Activated CD8-positive, alpha-beta memory T cell treated with anti-CD3 and anti-CD28 coated beads for 1 hour (primary cell): ENCODE measurements at places on chromosomes 5 and 9.

GRCh38 chr5:55897905-55898304, 46.7 kb downstream of the IL31RA start:
- DNase-seq = no peak

DNA sequence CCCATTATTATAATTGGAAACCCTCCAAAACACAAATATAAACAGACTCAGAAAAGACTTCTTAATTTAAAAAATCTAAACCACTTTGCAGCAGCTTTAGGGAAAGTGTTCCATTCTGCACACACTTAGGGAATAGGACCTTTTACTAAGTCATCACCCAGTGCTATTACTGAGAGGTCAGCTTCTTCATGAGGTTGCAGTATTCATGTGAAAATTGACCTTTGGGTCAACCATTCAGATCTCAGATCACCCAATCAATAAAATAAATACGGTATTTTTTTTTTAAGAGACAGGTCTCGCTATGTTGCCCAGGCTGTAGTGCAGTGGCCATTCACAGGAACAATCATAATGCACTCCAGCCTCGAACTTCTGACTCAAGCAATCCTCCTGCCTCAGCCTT, 21.8 kb downstream of the NR6A1 start:
- no peak for DNase-seq

GRCh38 chr5:80629281-80629680, 25.2 kb upstream of the MSH3 start:
- no peak for DNase-seq

GRCh38 chr5:14925326-14925725, 53.7 kb upstream of the ANKH start:
- DNase-seq = no peak

DNA sequence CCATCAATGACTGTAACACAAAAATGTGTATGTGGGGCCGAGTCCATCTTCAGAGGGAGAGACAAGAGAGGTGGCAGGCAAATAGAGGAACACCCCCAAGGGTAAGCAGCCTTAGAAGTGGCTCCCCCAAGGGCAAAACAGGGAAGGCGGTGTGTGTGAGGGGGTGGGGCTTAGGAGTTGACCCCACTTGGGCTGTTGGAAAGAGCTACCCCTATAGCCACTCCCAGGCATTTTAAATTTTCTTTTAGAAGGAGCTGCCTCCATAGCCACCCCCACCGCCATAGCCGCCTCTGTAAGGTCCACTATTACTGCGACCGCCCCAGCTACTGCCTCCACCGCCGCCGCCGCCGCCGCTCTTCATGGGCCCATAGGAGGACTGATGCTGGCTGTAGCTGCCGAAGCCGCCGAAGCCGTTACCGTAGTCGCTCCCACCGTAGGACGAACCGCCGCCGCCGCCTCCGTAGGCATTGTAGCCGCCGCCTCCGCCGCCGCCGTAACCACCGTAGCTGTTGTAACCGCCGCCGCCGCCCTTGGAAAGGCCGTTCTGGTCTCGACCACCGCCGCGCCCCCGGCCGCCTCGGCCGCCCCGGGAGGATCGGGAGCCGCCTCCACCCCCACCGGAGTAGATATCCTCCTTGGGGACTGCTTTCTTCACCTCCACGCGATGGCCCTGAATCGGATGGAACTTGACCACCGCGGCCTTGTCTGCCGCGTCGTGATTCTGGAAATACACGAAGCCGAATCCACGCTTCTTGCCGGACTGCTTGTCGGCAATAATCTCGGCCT, 1.1 kb downstream of the HNRNPA0 start:
- DNase-seq = no peak

DNA sequence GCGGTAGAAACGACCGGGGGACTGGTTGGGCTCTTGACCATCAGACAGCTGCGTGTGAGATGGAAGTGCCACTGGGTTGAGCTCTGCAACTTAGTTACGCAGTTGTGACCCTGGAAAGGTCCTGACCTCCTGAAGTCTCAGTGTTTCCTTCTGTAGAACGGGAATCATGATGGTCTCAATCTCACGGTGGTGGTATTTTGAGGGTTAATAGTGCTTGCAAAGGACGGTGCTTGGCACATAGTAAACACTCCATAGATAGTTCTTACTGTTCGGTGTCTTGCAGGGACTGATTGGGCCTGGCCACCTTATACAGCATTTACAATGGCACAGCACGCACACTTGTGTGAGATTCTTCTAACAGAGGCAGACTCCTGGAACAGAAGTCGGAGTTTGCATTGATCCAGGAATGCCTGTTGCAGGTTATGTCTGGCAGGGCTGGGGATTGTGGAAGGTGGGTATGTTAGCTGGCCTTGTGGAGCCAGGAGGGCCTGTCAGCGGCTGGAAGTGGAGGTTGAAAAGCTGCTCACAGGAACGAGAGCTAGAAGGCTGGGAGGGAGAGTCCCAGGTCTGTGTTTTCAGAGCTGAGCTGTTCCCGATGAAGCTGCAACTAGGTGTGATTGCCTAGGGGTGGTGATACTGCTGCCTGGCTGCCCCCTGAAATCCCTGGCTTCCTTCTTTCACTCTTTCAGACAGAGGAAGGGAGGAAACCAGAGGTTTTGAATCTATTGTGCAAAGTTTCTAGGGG, 962 bp upstream of the TXN start:
- DNase-seq = no peak

DNA sequence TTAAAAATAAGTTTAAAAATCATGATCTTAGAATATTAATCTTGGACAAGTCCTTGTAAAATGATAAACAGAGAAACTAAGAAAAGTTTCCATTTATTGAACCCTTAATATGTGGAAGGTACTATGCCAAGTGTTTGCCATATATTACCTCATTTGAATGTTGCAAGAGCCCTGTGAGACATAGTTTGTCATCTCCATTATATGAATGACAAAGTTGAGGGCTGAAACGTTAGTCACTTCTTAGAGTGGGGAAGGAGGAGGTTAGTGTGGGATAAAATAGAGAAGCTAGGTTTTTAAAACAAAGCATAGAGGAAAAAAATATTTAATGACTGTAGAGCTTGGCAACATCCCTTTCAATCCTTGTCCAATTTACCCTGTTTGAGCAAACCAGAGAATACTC, 2.0 kb downstream of the TNC start:
- no peak for DNase-seq

DNA sequence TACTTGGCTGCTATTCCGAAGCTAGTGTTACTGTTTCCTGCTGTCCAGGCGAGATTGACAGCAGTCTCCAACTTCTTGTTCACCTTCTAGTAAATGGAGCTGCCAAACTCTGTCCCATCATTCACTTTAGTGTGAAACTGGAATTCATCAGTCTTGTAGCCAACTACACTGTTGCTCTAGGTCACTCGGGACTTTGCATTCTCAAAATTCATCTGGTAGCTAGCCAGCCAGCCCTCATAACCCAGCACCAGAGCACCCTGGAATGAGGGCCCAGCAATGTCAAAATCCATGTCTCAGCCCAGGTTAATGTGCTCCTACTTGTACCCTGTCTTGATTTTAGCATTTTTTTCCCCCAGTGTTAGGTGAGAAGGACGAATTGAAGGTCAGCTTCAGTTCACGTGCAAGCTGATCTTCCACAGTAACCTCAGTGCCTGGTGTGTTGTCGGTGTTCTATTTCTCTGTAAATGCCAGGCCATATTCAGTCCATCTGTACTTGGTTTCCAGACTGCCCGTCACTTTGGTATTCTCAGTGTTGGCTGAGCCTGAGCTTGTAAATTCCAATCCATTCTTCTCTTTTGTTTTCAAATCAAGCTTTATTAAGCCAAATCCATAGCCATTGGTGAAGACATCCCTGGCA, 28.9 kb downstream of the ZNF169 start:
- no peak for DNase-seq

DNA sequence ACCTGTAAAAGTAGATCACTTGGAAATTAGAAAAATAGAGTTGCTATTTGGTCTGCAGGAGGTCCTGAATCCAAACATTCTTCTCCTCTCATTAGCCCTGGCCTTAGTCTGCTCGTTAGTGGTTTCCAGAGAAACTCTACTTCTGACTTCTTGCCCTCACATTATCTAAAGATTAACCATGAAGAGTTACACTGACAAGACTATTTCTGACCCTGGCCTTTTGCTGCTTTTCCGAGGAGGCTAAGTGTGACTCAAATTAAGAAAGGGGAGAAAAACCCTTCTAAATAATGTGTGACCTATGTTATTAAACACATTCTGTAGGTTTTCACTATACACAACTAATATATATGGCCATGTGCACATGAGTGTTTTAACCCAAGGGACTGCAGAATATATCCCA, 302.4 kb downstream of the RAB3C start:
- no peak for DNase-seq

GRCh38 chr5:179308563-179309382, 36.5 kb downstream of the ADAMTS2 start:
- no peak for DNase-seq

DNA sequence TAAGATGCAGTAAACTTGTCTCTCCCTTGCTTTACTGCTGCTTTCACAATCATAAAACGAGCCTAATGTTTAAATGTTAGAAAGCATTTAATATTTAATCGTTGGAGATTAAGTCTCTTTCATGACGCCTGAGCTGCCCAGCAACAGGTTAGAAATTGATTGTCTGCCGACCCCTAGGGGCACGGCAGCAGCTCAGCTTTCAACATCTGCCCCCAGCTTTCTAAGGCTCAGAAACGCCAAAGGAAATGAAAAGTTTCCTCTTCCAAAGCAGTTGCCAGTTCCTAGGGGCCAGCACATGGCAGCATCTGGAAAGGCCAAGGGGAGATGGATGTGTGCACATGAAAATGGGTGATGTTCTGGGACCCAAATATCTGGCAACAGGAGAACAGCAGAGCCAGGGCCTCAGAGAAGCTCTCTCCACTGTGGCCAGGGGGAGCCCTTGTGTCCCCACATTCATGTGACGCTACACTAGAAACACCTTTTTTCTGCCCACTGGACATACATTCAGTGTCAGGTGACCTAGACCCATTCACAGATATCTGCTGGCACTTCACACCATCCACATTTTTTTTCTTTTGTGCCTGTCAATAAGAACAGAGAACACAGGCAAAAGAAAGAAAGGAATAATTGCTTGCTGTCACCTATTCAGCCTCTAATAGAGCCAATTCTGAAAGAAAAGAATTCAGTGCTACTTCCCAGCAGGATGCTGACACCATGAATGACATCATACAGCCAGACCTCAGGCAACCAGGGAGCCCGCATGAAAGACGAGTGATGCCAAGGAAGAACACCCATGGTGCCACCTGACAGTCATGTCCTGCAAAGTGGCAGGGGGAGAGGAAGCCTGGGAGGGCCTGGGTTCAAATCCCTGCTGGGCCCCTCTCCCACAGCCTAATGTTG, 205.0 kb upstream of the TAS2R1 start:
- no peak for DNase-seq

DNA sequence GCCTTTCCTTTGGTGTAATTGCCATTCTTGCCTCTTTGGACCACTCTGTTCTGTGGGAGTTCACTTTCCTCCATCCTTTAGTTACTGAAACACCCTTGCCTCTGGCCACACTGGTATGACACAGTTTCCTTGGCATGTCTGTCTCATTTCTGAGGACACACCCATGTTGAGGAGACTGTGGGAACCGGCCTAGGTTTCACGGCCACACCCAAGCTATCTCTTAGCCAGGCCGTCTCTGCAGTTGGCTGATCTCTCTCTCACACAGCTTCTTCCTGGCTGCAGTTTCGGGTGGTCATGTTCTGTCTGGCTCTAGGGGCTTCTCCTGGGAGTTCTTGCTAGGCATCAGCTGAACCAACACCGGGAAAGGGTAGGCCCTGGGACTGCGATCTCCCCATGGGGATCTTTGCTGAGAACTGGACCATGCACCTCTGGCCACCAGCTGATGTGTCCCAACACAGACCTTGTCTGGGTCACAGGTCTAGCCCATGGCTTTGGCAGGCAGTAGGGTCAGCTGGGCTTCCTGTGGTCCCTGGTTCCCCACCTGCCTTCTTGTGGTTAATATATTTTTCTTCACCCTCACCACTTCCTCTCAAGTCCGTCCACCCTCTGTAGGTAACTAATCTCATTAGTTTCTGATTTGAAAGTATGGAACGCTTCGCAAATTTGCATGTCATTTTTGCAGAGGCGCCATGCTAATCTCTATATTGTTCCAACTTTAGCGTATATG, 24.9 kb downstream of the ARHGEF37 start:
- DNase-seq = no peak

DNA sequence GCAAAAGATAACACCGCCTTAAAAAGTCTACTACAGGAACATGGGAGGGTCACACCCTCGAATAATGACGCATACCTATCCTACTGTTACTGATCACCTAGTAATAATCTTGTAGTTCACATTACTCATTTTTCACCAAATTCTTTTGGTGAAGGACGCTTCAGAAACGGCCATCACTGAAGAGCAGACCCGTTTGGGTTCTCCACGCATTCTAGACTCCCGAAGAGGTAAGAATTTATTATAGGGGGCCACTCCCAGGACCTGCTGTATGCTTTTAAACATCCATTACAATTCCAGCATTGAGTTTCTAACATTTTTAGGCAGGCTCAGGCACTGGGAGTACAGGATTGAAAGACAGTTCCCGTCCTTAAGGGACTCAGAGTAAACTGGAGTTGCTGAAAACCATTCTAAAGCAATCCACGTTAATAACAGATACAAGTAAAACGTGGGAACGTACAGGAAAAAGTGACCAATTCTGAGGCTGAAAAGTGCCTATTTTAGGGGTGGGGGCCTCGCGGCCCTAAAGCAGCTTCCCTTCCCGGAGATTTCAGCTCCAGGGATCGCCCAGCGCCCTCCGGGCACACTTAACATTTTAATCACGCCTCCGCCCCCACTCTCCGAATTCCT, at the start of gene FER:
TSS of gene FER (plus strand) at position 124 of the 627 bp plus-strand sequence. CDS start 50,286 bp downstream, outside the sequence.
- peak; percentile 6 for DNase-seq

- DNase-seq = no peak
Observed at GRCh38 chr9:14294659-14295058, 19.3 kb downstream of the NFIB start.

GRCh38 chr5:157312492-157312891, 46.6 kb downstream of the CYFIP2 start:
- peak; percentile 25 for DNase-seq

DNA sequence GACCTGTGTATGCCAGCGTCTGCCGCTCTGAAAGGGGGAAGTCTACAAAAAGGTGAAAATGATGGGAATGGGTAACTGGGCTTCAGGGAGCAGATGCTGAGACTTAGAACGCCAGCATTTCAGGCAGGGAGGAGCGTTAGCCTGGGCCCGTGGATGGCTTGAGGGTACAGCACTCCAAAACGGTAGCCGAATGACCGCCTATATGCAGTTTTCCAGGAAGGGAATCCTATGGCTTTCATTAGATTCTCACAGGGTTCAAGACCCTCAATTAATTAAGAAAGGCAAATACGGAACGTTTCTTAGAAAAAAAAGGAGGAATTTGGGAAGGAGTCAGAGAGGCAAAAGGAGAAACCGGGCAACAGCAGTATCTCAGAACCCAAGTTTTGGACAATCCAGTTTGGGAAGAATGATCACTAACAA, 639 bp downstream of the AMACR start:
- DNase-seq = no peak

DNA sequence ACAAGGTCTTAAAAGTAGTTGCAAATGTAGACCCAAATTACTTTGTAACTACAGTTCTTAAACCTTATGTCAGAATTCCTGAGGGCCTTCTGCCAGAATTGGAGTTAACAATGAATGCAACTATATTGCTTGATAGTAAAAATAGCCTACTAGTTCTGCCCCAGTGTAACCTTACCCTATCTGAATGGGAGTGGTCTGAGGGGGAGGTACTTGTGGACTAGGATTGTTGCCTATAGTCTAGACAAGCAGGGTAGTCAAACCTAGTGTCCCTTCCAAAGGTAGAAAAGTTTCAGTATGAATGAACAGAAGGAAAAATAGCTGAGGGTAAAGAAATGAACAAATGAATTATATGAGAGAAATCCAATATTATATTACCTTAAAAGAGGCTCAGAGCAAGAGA, 242.2 kb downstream of the PJA2 start:
- DNase-seq = no peak
